ENCODE measurements at places on chromosomes 2 and 18. TPM values are rescaled to one million over a fixed set of nuclear protein-coding genes. Genes with fewer than 3 reads are reported as not detected.
A peak's percentile ranks its signal among the peaks of the same experiment; 100 is the strongest.

DNA sequence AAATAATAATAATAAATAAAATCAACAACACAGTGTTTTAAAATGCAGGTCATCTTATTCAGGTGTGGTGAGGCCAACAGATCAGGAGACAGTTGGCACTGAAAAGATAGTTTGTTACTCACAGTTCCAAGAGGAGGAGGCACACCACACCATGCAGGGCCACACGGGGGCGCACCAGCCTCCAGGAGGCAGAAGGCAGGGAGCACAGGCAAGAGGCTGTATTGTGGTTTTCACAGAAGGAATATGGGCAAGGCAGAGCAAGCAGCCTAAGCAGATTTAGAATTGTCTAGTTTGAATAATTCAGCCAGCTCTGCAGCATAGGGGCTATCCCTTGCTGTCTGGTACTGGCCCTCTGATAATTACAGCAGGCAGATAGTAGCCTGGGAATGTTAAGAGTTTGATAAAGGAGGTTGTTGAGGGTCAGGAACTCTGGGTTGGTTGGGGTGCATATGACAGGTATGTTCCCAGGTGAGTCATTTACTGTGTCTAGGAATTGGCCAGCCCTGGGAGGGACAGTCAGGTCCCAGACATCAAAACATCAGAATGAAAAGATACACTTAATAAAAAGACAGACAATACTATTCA, 31.3 kb downstream of the KIAA2012 start:
- peak; percentile 75 for DNase-seq

DNA sequence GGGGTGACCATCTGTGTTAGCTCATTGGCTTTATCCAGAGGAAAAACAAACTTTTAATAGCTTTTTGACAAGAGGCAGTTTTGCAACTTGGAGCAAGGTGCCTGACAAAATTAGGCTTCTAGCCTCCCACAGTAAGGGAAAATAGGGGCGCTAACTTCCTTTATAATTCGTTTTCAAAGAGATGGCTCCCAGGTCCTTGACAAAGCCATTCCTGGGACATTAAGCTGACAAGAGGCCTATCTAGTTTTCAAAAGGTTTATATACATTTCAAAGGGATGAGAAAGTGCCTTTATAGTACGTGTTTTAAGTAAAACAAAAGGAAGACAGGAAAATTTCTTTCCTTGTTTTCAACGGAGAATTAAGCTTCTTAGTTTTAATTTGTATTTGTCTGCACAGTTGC, 159.4 kb upstream of the GCFC2 start:
- DNase-seq, result no peak

GRCh38 chr2:14240868-14241267, 391.6 kb upstream of the LRATD1 start:
- DNase-seq, result no peak

DNA sequence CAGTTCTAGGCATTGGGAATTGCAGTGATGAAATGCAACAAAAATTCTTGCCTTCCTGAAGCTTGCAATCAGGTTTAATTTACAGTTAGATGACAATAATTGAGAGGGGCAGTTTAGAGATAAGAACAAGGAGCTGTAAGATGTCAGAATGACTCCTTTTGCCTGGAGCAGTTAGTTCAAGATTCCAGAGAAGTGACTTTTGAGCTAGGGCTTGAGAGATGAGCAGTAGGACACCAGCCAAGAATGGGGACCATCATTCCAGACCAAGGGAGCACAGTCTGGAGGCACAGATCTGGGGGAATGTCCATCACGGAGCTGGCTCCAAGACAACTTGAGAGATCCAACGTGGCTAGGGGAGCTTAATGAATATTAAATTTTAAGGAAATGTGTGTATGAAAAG, 26.8 kb downstream of the CACNB4 start:
- no peak for DNase-seq

DNA sequence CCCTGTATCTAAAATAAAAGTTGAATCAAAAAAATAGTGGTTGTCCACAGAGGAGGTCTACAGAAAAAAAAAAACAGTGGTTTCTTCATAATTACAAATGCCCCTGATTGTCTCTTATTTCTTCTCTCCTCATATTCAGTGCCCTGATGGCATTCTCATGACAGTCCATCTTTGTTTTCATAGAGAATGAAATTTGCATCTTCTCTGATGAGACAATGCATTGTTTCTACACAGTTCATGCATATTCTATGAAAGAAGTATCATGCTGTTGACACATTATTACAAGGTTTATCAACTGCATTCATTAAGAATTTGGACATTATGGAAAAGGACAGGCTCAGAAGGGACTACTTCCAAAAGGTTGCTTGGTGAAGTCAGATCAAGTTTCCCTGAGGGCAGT, 59.5 kb downstream of the LHCGR start:
- no peak for DNase-seq

- DNase-seq, result no peak
Observed at GRCh38 chr18:22363867-22364463, 53.8 kb downstream of the CTAGE1 start.

GRCh38 chr2:1698188-1698945, 45.9 kb downstream of the PXDN start:
- DNase-seq, result no peak

The CDCA7 gene
- total RNA-seq, result 74.0 TPM

The SLC40A1 gene
- total RNA-seq, result 3.8 TPM

The GALNT3 gene
- 1.5 TPM for total RNA-seq

Data from activated naive CD4-positive, alpha-beta T cell treated with anti-CD3 and anti-CD28 coated beads for 36 hours (primary cell).